ENCODE measurements at places on chromosomes 1 and 21.
A peak's percentile ranks its signal among the peaks of the same experiment; 100 is the strongest.

GRCh38 chr21:34220556-34221195 is 143.1 kb upstream of the KCNE2 start:
- DNase-seq = no peak

GRCh38 chr1:12572522-12572921 is 45.5 kb downstream of the DHRS3 start:
- no peak for DNase-seq

DNA sequence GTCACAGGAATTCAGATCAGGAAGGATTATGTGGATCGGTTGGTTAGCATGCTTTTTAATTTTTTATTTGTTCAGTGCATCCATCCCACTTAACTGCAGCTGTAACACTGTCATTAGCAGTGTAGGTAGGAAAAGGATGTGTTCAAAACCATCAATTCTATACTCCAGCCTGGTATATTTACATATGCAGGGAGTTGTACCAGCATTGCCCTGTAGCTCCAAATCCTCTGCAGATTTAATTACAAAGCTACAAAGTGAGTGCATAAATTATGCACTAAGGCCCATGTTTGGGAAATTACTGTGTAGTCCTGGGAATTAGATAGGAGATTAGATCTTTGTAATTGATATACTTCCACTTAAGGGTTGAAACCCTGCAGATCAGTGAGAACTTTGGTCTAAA is 15.9 kb upstream of the OSBPL9 start:
- DNase-seq = no peak

DNA sequence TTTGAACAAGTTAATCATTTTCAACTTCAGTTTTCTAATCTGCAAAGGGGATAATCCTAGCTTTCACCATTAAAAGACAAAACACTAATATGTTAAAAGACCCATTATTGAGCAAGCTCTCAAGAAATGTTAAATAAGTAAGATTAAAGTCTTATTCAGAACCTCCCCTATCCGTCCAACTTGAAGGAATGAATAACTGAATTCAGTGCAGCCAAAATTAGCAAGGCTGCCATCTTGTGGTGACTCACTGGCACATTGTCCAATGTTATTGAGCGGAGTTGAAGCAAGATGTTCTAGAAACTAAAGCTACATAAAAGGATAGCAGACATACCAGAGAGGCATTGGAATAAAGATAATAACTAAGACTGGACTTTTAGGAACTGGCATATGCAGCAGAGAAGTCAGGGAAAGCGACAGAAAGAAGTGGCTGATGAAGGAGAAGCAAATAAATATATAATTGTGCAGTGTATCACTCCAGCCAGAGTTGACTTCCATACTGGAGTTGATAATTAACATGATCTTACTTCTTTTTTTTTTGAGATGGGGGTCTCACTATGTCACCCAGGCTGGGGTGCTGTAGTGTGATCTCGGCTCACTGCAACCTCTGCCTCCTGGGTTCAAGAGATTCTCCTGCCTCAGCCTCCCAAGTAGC is 8.2 kb upstream of the CAP1 start:
- DNase-seq = peak; percentile 0

- DNase-seq = no peak
Observed at GRCh38 chr1:24071941-24072340, 40.0 kb downstream of the MYOM3 start.

All from NCI-H1417 treated with DMSO at 0.1 percent for 48 hours (cell line).